ENCODE measurements at places on chromosomes 6 and 20. TPM values are rescaled to one million over a fixed set of nuclear protein-coding genes. Genes with fewer than 3 reads are reported as not detected.

The RIPPLY2 gene
- 0.11 TPM for total RNA-seq

The ANKEF1 gene
- total RNA-seq: 8.6 TPM

The GTF2H4 gene
- 8.5 TPM for total RNA-seq

The GABRR1 gene
- not detected for total RNA-seq

The CPNE5 gene
- total RNA-seq: 0.08 TPM

The TGM3 gene
- total RNA-seq: not detected

The PNPLA1 gene
- not detected for total RNA-seq

The NINL gene
- total RNA-seq: 6.3 TPM

The MBOAT1 gene
- 7.6 TPM for total RNA-seq

The PRPH2 gene
- not detected for total RNA-seq

The GHRH gene
- not detected for total RNA-seq

The SLC35F1 gene
- not detected for total RNA-seq

The CST2 gene
- not detected for total RNA-seq

The HTR1B gene
- total RNA-seq: 1.4 TPM

The STMND1 gene
- total RNA-seq: not detected

The RCAN2 gene
- total RNA-seq: 0.23 TPM

The LHFPL5 gene
- not detected for total RNA-seq

The PHF10 gene
- 9.3 TPM for total RNA-seq

The CGA gene
- total RNA-seq: not detected

The TSPO2 gene
- not detected for total RNA-seq

The CAPN11 gene
- total RNA-seq: not detected

The LPA gene
- not detected for total RNA-seq

The ENPP4 gene
- total RNA-seq: 0.08 TPM

The ISM1 gene
- 1.0 TPM for total RNA-seq

The JARID2 gene
- total RNA-seq: 18.4 TPM
